Activated CD8-positive, alpha-beta memory T cell treated with anti-CD3 and anti-CD28 coated beads for 48 hours (primary cell): ENCODE measurements at places on chromosomes 12 and 14.

GRCh38 chr14:67853715-67854114, 34.1 kb downstream of the RAD51B start:
- no peak for DNase-seq

DNA sequence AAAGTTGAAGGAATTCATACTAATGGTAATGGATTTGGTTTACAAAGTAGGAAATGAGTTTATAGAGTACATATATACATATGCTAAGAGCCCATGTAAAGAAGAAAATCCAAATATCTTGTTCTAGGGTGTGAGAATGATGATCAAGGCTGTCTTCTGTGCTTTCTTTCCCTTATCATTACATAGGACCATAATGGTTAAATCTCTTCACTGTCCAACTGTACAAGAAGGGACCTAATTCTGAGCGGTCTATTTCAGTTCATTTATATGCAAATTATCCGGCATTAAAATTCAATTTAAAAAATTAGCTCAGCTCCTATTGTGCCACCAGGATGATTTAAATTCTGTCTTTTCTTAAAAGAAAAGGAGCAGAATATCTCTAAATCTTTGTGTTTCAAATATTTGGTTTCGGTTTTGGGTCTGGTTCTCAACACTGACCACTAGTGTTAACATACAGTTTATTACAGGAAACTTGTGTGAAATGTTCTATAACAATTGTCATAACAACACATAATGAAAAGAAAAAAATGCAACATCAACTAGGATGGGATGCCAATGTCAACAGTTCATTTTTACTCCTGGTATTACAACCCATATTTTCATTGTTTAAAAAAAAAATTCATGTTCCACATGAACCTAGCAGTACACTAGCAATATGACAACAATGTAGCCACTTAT, 16.8 kb downstream of the OR4K1 start:
- no peak for DNase-seq

DNA sequence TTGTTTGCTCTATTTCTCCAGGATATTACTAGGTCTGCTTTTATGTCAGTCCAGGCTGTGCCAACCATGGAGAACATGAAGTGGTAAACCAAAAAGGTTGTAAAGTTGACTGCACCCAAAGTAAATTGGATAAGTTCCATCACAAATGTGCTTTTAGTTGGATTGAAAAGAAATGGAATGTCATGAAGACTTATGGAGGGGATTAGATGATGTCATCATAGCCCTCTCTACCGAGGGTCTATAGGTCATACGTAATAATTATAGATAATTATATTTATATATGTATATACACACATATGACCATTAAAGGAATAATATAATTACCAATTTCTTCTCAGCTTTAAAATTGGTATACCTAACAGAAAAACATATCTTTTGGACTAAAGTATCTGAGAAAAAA, 714.9 kb downstream of the NOVA1 start:
- DNase-seq = no peak

- DNase-seq = no peak
Observed at GRCh38 chr12:132316497-132317232, 12.7 kb downstream of the GALNT9 start.

GRCh38 chr14:88834883-88835431, 10.5 kb downstream of the TTC8 start:
- DNase-seq = no peak

DNA sequence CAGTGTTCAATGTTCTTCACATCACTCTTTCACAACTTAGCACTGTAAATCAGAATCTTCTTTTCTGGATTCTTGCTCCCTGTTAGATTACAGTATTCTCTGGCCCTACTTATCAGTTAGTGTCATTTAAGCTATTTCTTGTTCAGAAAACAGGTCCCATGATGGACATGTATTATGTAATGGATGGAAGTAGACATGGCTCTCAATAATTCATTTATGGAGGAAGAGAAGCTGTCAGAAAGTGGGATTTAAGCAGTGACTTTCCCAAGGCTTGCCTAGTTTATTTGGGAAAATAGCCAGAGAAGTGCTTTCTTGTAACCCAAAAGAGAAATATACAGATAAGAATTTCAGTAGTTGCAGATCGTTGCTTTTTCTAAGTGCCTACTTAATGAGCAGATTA, 1.6 kb downstream of the ERC1 start:
- no peak for DNase-seq

- DNase-seq = no peak
Observed at GRCh38 chr14:94636744-94637412, 24.7 kb downstream of the SERPINA3 start.

DNA sequence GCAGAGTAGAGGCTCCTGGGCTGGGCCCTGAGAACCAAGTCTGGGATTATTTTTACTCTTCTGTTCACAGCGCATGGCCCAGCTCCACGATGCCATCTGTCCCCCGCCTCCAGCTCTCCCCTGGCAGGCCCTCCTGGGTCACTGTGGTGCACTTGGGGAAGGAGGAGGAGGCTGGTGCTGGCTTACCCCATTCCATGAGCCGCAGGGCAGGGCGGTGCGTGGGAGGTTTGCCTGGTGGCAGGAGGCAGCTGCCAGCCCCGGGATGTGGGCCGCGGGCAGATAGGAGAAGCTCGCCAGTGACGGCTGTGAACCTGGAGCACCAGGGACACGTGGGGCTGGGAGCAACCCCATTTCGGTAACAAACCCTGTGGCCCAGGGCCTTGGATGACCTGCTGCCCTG, 23.2 kb downstream of the TEAD4 start:
- DNase-seq = no peak

DNA sequence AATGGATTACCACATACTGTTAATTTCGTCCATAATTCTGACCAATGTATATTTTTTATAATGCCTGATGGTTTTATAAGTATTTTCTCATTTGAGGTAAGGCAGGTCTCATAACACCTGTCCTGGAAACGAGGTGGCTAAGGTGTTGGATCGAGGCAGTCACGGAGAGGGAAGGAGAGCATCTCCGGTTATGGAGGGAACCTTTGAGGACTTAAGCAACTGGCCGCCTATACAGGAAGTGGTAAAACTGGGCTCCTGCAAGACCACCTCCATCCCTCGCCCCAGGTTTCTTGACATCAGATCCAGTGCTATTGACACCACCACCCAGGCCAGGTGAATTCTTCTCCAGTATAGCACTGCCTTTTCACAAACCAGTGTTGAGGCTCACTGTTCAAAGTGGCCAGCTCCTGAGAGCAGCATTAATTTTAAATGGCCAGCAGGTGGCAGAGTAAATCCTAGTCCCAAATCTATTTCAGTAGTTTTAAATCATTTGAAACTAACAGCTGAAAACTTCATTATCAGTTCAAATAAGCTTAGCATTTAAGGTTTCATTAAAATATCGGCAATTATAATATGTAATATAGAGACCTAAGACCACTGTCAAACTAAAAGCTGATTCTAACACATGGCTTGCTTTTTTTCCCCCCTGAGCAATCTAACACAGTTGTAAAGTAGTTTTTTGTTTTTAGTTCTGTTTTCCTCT, 100.8 kb downstream of the PPM1A start:
- DNase-seq = no peak

- DNase-seq = no peak
Observed at GRCh38 chr14:70653662-70654061, 11.9 kb downstream of the TTC9 start.

GRCh38 chr12:101806265-101806664, 24.5 kb downstream of the GNPTAB start:
- DNase-seq = no peak

- DNase-seq = no peak
Observed at GRCh38 chr12:14992673-14993072, 19.8 kb downstream of the PDE6H start.

DNA sequence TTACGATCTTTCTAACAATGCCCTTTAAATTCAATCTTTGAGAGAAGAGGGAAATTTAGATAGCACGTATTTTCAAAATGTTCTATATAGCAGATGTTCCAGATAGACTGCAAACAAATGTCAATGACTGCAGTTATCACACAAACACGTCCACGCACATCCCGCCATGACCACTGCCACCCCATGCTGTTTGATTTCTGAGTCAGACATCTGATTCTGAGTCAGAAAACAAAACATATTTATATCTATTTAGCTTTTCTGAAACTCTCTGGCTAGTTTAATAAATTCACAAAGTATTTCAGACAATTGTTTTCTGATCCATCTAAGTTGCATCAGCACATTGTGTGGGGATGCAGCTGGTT, 105.9 kb upstream of the BCAT1 start:
- peak; percentile 39 for DNase-seq

DNA sequence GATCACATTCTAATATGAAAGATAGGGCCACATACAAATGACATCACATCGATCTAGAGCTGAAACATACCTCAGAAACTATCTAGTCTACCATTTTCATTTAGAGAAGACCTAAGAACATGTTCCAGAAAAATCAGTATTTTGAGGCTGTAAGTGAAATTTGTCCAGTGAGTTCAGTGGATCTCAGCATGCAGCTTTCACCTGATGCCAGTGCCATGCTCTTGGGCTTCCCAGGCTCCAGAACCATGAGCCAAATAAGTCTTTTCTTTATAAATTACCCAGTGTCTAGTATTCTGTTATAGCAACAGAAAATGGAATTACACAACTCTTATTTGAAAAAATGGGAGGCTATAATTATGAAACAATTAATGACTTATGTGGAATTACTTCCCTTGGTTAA, 9.0 kb downstream of the CHPT1 start:
- no peak for DNase-seq
